ENCODE measurements at places on chromosomes 16 and 17. TPM values are rescaled to one million over a fixed set of nuclear protein-coding genes. Genes with fewer than 3 reads are reported as not detected.

DNA sequence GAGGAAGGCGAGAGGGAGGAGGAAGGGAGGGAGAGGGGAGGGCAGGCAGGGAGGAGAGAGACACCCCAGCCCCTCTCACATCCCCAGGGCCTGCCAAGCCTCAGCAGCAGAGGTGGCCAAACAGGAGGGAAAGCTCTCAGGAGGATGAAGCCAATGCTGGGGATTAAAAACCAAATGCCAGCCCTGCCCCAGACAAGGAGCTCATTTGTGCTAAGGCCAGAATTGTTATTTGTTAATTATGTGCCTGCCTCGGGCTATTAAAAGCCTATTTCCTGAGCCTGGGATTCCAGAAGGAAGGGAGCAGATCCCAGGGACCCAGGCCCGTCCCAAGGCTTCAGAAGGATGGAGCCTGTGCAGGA, 27.9 kb upstream of the GINS2 start:
- H3K27ac ChIP-seq = no peak overlapping the region
- H3K4me1 ChIP-seq = no peaks in the 10 kb centered on the region
- H3K27me3 ChIP-seq = no peaks in the 10 kb centered on the region

DNA sequence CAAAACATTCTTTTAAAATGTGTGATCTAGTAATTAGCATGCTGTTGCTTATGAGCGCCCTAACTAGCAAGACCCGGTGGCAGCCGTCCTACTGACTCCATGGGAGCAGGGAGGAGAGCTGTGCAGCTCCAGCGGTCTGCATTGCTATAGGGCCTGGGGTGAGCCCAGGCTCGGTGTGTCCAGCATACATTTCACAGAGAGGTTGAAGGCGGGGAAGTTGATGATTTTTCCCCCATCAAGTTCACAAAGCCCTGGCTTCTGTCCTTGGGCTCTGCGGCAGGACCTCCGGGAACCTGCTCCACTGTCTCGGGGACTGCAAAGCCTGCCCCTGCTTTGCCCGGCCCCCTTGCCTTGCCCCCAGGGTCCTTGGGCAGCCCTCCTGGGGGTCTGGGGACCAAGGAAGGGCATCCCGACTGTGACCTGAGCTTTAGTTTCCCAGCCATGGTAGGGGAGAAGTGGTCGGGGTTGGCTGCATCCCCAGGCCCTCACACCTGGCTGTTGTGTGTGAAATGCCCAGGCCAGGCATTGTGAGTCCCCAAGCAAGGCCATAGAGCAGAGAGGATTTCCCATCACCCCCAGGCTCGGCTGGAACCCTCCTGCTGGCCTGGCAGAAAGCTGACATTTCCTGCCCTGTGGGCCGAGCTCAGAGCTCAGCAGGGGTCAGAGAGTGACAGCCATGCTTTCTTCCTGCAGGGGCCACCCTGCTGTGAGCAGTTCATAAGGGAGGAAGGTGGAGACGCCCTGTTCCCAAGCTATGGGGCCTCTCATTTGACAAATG, 24.8 kb downstream of the KCNJ12 start:
- DNase-seq = no peak
- no peaks in the 10 kb centered on the region for H3K4me1 ChIP-seq
- H3K27ac ChIP-seq = no peak overlapping the region
- no peaks in the 10 kb centered on the region for H3K27me3 ChIP-seq

PRAC2 gene
- total RNA-seq = not detected

SOST gene
- not detected for total RNA-seq

- DNase-seq = peak; percentile 76
- H3K4me3 ChIP-seq = no peak overlapping the region
- no peaks in the 10 kb centered on the region for H3K36me3 ChIP-seq
- no peak overlapping the region for H3K27ac ChIP-seq
- no peaks in the 10 kb centered on the region for H3K4me1 ChIP-seq
- H3K27me3 ChIP-seq = no peaks in the 10 kb centered on the region
These were observed 36.6 kb upstream of the MED9 start for GRCh38 chr17:17440010-17440843.

SLC5A11 gene
- total RNA-seq = not detected

DNA sequence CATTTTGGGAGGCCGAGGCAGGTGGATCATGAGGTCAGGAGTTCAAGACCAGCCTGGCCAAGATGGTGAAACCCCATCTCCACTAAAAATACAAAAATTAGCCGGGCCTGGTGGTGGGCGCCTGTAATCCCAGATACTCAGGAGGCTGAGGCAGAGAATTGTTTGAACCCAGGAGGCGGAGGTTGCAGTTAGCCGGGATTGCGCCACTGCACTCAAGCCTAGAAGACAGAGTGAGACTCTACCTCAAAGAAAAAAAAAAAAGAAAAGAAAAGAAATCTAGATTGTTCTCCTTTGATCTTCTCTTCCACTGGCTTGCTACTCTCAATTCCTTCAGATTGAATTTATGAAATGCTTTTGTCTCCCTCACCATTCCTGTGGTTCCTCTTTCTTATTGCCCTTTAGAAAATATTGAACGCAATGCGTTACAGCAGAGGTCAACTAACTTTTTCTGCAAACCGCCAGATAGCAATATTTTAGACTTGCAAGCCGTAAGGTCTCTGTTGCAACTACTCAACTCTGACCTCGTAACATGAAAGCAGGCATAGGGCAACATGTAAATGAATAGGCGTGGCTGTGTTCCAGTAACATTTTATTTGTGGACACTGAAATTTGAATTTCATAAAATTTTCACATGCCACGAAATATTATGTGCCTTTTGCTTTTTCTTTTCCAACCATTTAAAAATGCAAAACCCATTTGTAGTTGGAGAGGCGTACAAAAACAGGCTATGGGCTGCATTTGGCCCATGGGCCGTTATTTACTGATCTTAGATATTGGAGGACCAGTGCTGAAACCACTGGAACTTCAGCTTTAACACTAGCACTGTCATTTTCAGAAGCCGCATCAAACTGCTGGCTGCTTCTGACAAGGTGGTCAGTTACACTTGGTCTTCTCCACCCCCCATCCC, 24.8 kb downstream of the PITPNC1 start:
- no peak overlapping the region for H3K27ac ChIP-seq
- H3K27me3 ChIP-seq = no peaks in the 10 kb centered on the region
- DNase-seq = peak; percentile 38
- H3K4me3 ChIP-seq = no peak overlapping the region

KCNH6 gene
- 0.41 TPM for total RNA-seq

DNA sequence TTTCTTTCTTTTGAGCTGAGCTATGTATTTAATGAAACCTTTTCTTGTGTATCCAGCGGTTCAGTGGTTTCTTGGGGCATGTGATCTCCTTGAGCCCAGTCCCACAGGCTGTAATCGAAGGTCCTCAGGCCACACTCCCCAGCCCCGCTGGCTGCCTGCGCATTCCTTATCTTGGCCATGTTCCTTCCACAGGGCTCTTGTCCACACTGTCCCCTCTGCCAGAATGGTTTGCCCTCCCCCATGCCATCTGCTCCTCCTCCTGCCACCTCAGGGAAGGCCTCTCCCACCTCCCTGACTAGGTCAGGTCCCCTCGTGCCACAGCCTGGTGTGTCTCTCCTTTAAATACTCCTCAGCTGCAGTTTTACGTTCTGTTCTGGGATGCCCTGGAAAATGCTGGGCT, 12.1 kb upstream of the NLRC5 start:
- DNase-seq = no peak
- H3K36me3 ChIP-seq = no peaks in the 10 kb centered on the region
- no peaks in the 10 kb centered on the region for H3K27me3 ChIP-seq

DNA sequence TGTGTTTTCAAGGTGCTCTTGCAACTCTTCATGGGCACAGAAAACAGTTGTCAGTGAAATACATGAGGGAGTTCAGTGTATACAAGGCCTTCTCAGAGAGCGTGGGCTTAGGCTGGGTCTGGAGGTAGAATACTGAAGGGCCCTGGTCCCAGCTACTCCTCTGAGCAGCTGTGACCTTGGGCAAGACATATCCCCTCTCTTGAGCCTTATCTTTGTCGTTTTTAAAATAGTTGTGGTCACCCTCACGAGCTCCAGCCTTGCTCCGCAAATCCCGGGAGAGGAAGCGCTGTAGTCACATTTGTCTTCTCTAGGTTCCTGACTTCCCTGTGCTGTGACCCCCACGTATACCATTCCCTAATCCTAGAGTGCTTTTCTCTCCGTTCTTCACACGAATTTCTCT, 3.6 kb downstream of the ZNRF1 start:
- no peak for DNase-seq
- H3K4me3 ChIP-seq = no peak overlapping the region
- H3K27ac ChIP-seq = no peak overlapping the region
- H3K4me1 ChIP-seq = peaks cover 25% of the 10 kb centered on the region

GRCh38 chr17:50260501-50260911, 13.8 kb upstream of the TMEM92 start:
- no peaks in the 10 kb centered on the region for H3K36me3 ChIP-seq
- DNase-seq = peak; percentile 31
- H3K4me1 ChIP-seq = no peaks in the 10 kb centered on the region
- H3K4me3 ChIP-seq = no peak overlapping the region

- H3K4me3 ChIP-seq = no peak overlapping the region
- H3K27ac ChIP-seq = peak overlapping the region; percentile 1
- peak; percentile 94 for DNase-seq
- no peaks in the 10 kb centered on the region for H3K27me3 ChIP-seq
These were observed 23.2 kb downstream of the SLC7A6OS start for GRCh38 chr16:68287276-68288251.

GRCh38 chr17:74514632-74515334, 16.5 kb downstream of the CD300LB start:
- H3K27ac ChIP-seq = no peak overlapping the region
- peak; percentile 54 for DNase-seq
- H3K4me1 ChIP-seq = no peaks in the 10 kb centered on the region
- H3K4me3 ChIP-seq = no peak overlapping the region

DNA sequence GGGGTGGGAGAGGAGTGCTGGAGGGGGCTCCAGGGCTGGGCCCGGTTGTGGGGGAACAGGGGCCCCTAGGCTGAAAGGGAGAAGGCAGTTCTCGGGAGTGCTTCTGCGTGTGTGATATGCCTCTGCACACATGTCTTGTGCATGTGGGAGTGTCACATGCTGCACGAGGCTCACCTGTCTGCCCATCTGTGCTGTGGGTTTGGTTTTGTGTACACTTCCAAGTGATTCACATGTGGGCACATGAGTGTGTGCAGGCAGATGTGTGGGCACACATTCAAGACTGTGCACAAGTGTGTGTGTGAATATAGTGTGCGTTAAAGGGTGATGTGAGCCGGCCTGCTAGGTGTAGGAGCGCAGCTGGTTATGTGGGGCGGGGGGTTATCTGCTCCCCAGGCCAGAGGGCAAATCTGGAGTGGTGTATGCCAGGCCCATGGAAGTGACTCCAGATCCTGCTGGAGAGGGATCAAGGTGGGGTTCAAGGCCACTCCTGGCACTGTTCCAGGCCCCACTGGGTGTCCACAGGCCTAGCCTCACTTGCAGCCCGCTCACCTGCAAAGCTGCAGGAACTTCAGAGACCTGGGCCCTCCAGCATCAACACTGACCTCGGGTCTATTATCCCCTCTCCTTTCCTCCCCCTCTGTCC, 3.8 kb upstream of the BAHCC1 start:
- no peaks in the 10 kb centered on the region for H3K36me3 ChIP-seq
- H3K27me3 ChIP-seq = no peaks in the 10 kb centered on the region
- peak; percentile 63 for DNase-seq
- peaks cover 58% of the 10 kb centered on the region for H3K4me1 ChIP-seq
- H3K4me3 ChIP-seq = no peak overlapping the region

DNA sequence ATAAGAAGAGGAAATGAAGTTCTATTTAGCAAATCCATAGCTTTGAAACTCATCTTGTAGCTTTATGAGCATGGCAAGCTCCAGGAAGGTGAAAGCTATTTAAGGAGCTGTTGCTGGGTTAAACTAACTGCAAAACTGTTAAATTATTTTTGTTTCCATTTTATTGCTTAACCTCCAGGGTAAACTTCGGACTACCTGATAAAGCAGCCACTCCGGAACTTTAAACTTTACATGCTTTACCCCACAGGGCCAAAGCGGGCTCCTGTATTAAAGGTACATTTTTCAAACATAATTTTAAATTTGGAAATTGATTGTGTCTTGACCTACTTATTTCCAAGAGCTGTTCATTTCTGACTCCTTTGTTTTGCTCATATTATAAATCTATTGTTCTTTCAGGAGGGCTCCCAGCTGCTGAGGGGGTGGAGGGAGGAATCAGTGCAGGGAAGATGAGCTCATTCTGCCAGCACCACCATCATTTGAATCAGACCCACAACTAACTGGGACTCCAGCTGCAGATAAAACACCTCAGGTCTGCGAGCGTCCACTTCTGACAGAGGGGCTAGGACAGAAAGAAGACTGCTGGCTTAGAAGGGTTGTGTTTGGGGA, 157.9 kb downstream of the IRX3 start:
- no peak for DNase-seq
- no peak overlapping the region for H3K27ac ChIP-seq
- H3K36me3 ChIP-seq = no peaks in the 10 kb centered on the region
- no peaks in the 10 kb centered on the region for H3K4me1 ChIP-seq
- H3K4me3 ChIP-seq = no peak overlapping the region

DNA sequence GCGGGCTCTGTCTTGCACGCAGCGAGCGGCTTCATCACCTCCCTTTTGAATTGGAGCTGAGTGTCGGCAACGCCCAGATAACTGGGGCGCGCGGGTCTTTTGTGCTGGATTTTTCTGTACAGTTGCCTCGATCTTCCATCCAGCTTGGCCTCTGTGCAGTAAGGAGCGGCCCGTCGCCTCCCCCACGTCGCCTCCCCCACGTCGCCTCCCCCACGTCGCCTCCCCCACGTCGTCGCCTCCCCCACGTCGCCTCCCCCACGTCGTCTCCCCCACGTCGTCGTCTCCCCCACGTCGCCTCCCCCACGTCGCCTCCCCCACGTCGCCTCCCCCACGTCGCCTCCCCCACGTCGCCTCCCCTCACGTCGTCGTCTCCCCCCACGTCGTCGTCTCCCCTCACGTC, 15.7 kb upstream of the PRR35 start:
- no peak for DNase-seq
- no peak overlapping the region for H3K27ac ChIP-seq
- peaks cover 4% of the 10 kb centered on the region for H3K4me1 ChIP-seq
- H3K27me3 ChIP-seq = no peaks in the 10 kb centered on the region
- H3K4me3 ChIP-seq = no peak overlapping the region
- H3K36me3 ChIP-seq = no peaks in the 10 kb centered on the region

SLC6A2 gene
- 0.26 TPM for total RNA-seq

DNA sequence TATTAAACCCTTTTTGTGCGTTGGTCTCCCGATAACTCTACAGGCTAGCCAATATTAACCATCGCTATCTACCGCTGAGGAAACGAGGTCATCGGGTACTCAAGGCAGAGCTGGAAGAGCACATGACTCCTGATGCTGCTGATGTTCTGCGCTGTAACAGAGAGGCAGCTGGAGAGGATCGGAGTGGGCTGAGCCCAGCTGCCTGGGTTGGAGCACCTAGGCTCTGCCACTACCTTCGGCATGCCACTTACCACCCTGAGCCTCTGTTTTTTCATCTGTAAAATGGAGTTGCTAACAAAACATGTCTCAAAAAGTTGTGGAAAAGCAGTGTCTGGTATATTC, 432 bp upstream of the SLC46A1 start:
- no peaks in the 10 kb centered on the region for H3K27me3 ChIP-seq
- H3K36me3 ChIP-seq = no peaks in the 10 kb centered on the region
- H3K4me3 ChIP-seq = no peak overlapping the region
- H3K4me1 ChIP-seq = peaks cover 19% of the 10 kb centered on the region
- DNase-seq = peak; percentile 40
- H3K27ac ChIP-seq = peak overlapping the region; percentile 84

Data from adrenal gland (tissue), 19 donors.